ENCODE measurements at places on chromosomes 4 and X.

- DNase-seq: no peak
Measured at GRCh38 chr4:174707051-174707676, 121.9 kb downstream of the GLRA3 start.

DNA sequence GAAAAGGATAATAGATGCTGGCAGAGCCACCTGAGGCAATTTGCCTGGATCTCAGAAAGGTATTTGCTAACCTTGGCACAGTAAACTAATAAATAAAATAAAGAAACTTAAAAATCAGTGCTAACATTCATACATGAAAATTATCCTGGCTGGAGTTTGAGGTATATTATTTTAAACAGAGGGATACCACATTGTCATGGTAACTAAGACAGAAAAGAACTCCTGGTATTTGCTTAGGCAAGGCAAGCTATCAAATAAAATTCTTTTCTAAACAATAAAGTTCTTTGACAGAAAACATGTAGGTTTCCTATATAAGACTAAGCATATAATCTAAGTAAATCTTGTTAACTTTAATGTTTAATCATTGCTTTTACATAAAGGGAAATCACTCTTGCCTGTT is 218.8 kb downstream of the MAGEB17 start:
- no peak for DNase-seq

DNA sequence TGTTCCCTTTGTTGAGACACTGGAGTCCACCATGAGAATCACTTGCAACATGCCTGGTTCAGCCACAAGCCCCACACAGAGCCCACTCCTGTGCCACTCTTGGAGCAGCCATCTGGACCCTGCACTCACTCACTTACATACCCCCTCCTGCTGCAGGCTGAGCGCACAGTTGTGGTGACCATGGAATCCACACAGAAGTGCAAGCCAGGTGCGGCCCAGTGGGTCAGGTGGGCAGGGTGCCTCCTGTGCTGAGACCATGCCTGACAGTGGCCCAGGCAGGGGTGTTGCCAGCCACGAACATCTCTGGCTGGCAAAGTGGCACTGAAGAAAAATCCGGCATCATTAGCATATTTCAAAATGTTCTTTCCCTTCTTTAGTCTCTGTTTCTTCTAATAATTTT is 17.4 kb upstream of the CXorf51A start:
- DNase-seq: no peak

DNA sequence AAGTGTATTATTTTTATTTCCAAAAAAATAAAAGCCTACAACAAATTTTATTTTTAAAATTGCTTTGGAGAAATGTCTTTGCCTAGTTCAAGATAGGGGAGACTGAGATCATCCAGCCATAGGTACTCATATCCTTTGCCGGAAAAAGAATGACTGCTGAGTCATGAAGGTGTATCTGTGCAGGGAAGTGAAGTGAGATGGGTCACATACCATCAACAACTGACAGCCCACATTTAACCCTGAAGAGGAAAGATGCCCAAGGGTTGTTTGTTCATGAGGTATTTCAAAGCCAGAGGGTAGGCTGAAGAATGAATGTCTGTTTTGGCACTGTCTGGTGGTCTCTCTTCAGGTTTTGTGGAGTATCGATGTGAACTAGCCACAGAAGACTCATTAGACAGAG is 106.7 kb upstream of the TTC29 start:
- DNase-seq: no peak

GRCh38 chrX:50815120-50815519 is 1.1 kb upstream of the SHROOM4 start:
- no peak for DNase-seq

DNA sequence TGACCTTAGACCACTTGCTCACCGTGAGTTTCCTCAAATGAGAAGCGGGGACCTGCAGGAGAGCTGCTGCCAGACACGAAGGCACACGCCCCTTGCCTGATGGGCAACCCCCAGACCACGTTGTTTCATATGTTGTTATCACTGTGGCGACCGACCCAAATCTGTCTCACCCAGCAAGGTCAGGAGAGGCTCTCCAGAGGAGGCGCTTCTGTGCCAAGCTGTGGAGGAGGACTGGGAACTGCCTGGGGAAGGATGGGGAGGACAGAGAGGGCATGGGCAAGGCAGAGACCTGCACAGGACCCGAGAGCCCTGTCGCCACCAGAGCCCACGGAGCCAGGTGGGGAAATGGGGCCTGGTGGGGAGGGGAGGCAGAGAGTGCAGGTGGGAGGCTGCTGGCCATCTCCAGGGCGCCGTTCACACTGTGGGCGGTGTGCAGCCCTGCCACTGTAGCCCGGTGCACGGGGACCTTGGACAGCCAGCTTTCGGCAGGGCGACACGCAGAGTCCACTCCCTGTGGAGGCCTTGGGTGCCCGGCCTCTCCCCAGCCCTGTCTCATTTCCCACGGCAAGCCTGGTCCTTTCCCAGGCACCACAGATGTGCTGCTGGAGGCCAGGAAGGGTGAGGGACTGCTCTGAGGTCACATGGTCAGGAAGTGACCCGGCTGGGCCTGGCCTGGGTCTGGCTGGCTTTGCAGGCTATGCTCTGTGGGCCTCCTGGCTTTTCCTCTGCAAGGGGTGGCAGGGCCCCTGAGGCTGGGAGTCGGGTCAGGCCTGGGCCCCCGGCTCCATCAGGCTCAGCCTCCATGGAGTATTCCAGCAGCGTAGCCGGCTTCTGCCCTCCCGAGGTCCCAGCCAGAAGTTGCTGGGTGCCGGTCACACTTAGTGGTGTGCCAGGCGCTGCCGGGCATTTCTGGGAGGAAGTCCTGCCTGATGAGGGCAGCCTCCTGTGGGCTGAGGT is 3.2 kb downstream of the HTRA3 start:
- DNase-seq: no peak

GRCh38 chrX:153669174-153669890 is 4.3 kb downstream of the PNCK start:
- no peak for DNase-seq

GRCh38 chrX:38870361-38870895 is 69.2 kb downstream of the MID1IP1 start:
- DNase-seq: no peak

DNA sequence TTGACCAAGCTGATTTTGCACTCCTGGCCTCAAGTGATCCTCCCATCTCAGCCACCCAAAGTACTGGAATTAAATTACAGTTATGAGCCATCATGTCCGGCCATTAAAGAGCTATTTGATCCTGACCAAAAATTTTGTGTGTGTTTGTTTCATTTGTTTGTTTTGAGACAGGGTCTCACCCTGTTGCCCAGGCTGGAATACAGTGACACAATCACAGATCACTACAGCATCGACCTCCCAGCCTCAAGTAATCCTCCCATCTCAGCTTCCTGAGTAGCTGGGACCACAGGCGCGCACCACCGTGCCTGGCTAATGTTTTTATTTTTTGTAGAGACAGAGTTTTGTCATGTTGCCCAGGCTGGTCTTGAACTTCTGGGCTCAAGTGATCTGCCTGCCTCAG is 82.9 kb upstream of the RBPJ start:
- DNase-seq: no peak
